ENCODE measurements at places on chromosomes 2 and 18. TPM values are rescaled to one million over a fixed set of nuclear protein-coding genes. Genes with fewer than 3 reads are reported as not detected.

- no peak for DNase-seq
Measured at GRCh38 chr2:172817411-172817810, 81.8 kb downstream of the RAPGEF4 start.

- DNase-seq = no peak
Measured at GRCh38 chr18:34483198-34483597, 226.9 kb upstream of the DTNA start.

- DNase-seq = peak; percentile 51
Measured at GRCh38 chr2:39469807-39470206, 32.7 kb upstream of the MAP4K3 start.

- DNase-seq = no peak
Measured at GRCh38 chr18:42480441-42480840, 525.4 kb downstream of the PIK3C3 start.

DNA sequence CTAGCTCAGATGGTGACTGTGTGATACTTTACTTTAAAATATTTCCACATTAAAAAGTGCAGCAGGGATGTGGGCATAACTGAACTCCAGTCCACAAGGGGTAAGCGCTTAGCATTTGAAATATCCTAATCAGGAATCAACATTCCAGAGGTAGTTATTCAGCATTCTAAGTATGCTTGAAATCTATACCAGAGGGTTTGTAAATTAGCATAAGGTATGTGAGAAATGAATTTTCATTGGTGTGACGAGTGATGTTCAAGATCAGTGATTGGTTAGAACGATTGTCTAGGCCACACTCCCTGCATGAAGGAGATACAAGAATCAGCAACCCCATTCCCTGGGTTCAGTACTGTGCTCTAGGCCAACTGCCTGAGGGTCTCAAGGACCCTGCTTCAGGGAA is 42.6 kb downstream of the MAPK4 start:
- peak; percentile 19 for DNase-seq

DNA sequence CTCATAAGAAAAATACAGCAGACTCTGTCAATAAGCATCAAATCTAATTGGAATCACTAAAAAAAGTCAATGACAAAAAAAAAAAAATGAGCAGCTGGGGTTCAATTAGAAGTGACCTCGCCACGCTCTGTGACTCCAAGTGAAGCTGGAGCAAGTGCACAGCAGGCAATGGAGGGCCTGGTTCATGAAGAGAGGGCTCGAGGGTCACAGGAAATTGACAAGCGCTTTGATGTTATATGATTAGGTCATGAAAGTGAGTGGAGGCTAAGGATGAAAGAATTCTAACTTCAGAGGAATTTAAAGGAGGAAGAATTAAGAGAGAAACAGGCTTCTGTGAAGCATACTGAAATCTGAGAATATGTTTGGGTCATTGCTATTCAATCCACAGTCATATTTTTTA is 85.4 kb upstream of the TMEM18 start:
- DNase-seq = no peak

- DNase-seq = no peak
Measured at GRCh38 chr2:70687461-70687795, 80.6 kb downstream of the ADD2 start.

DNA sequence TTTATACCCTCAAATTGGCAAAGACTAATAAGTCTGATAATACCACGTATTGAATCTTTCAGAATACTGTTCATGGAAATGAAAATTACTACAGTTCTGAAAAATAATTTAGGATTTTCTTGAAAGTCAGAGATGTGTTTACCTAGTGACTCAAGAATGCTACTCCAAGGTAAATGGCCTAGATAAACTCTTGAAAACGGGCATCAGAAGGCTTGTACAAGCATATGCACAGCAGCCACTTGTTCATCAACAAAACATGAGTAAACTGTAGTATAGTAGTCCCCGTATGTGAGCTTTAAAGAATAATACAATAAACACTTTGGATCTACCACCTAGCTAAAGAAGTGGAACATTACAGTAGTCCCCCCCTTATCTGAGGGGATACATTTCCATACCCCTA is 157.5 kb downstream of the THADA start:
- DNase-seq = no peak

DNA sequence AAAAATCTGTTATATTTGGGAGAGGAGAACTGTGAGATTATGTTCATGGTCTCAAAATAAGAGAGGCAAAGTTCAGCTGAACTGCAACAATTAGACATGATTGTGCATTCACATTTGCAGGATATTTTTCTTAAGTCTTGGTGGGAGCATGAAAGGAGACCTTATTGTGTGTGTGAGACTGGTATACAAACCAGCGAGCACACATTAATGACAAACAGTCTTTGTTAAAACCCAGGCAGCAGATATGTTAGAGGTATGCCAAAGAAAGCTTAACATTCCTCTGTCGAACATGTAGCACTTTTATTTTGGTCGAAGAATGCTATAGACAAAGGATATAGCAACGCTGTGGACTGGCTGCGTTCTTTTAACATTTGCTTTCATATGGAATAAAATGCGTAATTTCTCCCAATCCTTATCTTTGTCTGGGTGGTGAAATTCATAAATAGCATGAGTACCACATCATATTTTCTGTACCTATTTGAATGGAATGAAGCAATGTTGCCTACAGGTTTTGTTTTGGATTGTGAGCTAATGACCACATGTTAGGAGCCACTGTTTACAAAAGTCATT is 88.4 kb downstream of the ICOS start:
- peak; percentile 14 for DNase-seq

GRCh38 chr2:217639481-217639880 is 363.3 kb downstream of the TNS1 start:
- no peak for DNase-seq

DNA sequence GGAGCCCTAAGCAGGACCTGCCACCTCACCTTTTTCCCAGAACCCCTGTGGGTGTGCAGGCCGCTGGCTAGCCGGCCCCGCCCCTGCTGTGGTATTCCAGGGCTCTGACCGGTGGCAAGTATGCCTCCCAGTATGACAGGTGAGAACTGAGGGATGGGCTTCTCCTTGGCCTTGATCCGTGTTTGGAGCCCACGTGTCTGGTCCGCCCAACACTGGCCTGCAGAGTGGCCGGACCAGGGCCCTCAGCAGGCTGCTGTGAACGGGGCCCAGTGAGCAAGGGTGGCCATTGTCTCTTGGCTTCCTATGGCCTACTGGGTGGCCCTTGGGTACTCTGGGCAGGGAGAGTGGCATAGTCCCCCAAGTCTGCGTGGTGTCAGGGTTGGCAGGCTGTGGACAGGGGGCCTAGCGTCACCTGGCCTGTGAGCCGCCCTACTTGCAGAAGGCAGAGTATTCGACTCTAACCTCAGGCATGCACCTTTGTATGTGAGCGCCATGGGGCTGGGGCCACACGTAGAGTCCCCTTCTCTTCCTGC is 1.8 kb downstream of the RNPEPL1 start:
- DNase-seq = no peak

DNA sequence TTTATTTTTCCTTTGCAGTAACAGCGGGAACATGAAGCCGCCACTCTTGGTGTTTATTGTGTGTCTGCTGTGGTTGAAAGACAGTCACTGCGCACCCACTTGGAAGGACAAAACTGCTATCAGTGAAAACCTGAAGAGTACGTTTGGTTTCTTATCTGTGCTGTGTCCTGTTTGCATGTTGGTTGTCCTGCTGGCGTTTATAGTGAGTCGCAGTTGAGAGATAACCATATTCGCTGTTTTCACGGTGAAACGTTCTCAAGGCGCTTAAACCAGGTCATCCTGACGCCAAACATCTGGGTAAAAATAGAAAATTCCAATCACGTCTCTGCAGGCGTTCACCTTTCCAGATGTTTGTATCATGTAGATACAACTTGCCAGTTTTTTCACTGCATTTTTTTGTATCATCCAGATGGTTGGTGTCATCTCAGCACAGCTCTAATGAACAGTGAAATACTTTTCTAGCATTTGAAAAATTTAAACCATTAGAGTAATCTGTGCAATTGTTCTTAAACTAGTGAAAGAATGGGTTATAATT is 21.2 kb downstream of the CLUL1 start:
- DNase-seq = no peak

GRCh38 chr2:232308986-232309385 is 69.6 kb upstream of the ALPP start:
- DNase-seq = no peak

DNA sequence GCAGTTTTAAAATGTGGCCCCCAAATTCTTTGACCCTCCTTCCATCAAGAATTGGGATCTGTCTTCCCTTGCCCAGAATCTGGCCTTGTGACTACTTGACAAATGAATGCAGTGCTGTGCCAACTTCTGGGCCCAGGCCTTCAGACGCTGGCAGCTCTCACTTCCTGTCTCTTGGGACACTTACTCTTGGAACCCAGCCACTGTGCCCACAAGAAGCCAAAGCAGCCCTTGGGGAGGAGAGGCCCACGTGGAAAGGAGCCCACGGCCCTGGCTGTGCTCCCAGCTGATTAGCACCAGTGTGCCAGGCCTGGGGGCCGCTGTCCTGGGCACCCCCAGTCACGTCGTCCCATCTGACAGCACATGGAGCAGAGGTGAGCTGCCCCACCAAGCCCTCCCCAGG is 56.6 kb downstream of the RPL37A start:
- DNase-seq = no peak

DNA sequence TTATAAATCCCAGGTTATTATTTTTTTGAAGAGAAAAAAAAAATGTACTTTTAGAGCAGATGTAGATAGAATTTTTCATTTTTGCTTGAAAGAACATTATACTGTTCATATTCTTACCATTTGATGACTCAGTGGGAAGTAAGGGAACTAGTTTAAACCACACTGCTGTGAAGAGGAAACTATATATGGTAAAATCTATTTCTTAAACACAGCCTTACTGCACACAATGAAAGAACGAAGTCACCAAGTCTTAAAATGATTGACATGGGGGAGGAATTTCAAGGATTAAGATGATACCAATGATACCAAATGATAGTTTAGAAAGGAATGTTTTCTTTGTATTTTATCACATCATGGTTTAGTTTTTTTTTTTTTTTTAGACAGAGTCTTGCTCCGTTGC is 5.0 kb downstream of the ACTR2 start:
- DNase-seq = no peak

DNA sequence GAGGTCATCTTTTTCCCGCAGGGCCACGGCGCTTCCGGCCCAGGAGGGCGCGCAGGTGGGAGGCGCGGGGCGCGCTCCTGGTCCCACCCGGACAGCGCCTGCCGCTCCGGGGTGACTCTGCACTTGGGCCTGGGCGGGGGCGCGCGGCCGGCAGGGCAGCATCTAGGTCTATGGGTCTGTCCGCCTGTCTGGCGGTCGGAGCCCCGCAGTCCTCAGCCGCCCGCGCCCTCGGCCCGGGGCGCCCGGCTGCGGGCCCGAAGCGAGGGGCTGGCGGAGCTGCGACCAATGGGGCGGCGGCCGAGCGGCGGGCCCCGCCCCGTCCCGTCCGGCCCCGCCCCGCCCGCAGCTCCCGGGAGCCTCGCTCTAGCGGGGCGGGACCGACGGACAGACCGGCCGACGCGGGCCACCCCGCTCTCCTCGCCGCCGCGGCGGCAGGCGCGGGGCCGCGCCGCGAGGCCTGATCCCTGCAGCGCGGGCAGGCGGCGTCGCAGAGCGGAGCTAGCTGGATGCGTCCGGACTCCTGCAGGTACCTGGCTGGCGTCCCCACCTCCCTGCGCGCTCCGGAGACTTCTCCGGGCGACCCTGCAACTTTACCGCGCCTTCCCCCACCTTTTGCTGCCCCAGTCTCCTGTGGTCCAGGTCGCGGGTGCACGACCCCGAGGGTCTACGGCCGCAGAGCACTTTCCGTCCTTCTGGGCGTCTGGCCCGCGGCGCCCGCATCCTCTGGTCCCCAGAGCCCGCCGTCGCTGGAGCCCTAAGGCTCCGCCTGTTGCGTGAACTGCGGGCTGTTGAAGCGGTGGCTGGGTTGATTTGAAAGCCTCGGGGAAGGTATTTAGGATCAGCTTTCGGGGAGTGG is at the start of gene KCNS3:
KCNS3 (plus strand) TSS at position 387 of the 856 bp plus-strand sequence. CDS start 52,342 bp downstream, outside the sequence.
- DNase-seq = peak; percentile 69

GRCh38 chr2:12716032-12716281 is 779 bp upstream of the TRIB2 start:
- DNase-seq = peak; percentile 72

- DNase-seq = no peak
Measured at GRCh38 chr2:4938206-4938605, 754.0 kb upstream of the SOX11 start.

DNA sequence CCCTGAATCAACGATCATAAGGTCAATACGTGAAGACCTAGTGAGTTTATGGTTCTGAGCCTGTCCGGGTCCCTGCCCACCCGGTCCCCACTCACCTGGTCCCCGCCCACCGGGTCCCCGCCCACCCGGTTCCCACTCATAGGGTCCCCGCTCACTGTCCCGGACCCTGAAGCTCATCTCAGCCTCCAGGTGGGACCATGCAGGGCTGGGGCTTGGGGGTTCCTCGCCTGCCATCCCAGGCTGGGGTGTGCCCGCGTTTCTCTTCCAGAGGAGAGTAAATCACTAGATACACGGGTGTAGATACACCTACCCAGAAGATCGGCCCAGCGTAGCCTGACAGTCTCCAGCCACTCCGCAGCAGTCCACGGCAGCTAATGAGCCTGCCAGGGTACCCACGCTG is 131.5 kb downstream of the MBP start:
- no peak for DNase-seq

DNA sequence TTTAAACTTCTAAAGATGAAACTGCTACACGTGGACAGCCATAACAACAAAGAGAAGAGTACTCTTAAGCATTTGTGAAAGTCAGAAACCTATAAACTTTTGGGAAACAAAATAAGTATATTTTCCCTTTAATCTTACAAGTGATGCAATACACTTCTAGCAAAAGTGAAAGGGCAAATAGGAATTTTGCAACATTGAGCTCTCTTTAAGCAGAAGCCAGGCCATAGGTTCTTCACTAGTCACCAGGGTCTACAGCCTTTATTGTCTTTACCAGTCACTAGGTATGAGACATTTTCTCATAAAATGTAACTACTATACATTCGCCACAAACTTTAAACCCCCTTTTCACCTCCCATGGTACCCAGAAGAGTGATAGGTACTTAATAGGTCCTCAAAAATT is 37.5 kb downstream of the SCN1A start:
- DNase-seq = no peak

The FRZB gene
- 1.0 TPM for total RNA-seq

The MC5R gene
- not detected for total RNA-seq

The HAAO gene
- total RNA-seq = 0.97 TPM

The PLB1 gene
- total RNA-seq = not detected

The ITGB6 gene
- not detected for total RNA-seq

The NEURL3 gene
- total RNA-seq = not detected

The GPR35 gene
- total RNA-seq = 0.39 TPM

The CLEC4F gene
- not detected for total RNA-seq

The SERPINB4 gene
- 1.1 TPM for total RNA-seq

The DUSP19 gene
- 0.97 TPM for total RNA-seq

The KHK gene
- 8.8 TPM for total RNA-seq

The SCG2 gene
- 0.31 TPM for total RNA-seq

The FLACC1 gene
- total RNA-seq = 0.10 TPM

The TNFRSF11A gene
- total RNA-seq = 7.3 TPM

The SLC35F6 gene
- 15.0 TPM for total RNA-seq

The AGXT gene
- not detected for total RNA-seq

Data from GM23338 (cell line).